Natural killer cell (primary cell): ENCODE measurements at places on chromosomes 12 and 14.
A peak's percentile ranks its signal among the peaks of the same experiment; 100 is the strongest.

DNA sequence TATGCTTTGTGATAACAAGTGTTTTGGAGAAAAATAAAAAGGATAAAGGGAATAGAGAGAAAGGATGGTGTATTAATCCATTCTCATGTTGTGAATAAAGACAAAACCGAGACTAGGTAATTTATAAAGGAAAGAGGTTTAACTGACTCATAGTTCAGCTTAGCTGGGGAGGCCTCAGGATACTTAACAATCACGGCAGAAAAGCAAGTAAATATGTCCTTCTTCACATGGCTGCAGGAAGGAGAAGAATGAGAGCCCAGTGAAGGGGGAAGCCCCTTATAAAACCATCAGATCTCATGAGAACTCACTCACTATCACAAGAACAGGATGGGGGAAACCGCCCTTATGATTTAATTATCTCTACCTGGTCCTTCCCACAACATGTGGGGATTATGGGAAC lies 18.1 kb upstream of the C12orf42 start:
- H3K36me3 ChIP-seq, result no peaks in the 10 kb centered on the region
- no peaks in the 10 kb centered on the region for H3K4me1 ChIP-seq
- no peak overlapping the region for H3K4me3 ChIP-seq
- DNase-seq, result no peak

DNA sequence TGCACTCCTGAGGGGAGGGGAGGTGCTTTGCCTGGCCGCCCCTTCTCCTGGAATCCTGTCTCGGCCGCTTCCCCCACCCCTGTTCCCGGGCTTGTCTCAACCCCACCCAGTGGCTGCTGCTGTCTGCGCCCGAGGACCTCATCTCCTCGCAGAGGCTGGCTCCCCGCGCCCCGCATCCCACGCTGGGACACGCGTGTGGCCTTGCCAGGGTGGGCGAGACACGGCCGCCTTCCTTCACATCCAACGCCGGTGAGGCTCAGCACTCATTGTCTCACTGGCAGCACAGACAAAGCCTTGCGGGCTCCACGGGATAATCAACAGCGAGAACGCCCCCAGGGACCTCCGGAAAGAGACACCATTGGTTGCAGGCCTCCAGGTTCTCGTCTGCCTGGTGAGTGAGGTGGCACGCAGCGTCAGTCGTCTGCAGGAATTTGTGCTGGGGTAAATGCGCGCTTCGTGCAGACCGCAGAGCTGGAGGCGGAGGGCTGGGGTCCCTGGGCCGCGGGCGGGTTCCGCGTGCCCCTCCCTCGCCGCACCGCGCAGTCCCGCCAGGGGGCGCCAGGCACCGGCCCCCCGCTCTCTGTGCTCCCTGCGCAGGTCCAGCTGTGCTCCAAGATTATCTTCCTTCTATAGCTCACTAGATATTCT lies 26.8 kb downstream of the CCDC177 start:
- H3K4me3 ChIP-seq, result no peak overlapping the region
- H3K36me3 ChIP-seq, result no peaks in the 10 kb centered on the region
- DNase-seq, result no peak
- peaks cover 3% of the 10 kb centered on the region for H3K4me1 ChIP-seq
- peaks cover 2% of the 10 kb centered on the region for H3K27me3 ChIP-seq
- H3K27ac ChIP-seq, result no peak overlapping the region

DNA sequence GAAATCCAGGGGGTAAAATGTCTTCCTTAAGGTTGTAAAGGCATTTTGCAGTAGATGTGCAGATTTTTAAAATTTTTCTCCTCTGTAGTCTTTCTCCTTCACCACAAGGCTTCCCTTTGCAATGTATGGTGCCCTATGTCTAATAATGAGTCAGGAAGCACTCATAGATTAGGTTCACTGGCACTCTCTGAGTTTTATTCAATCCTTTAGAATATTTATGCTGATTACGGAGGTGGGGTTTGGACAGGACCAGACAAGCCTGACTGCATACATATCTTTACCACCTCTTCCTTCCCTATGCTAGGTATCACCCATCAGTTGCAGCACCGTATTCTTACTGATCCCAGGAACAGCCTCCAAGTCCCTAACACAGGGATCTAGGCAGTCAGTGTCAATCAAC lies 99.5 kb downstream of the NEDD1 start:
- DNase-seq, result no peak
- no peak overlapping the region for H3K4me3 ChIP-seq
- no peak overlapping the region for H3K27ac ChIP-seq
- H3K4me1 ChIP-seq, result no peaks in the 10 kb centered on the region

- DNase-seq, result peak; percentile 83
- H3K4me1 ChIP-seq, result peaks cover 24% of the 10 kb centered on the region
- peak within 1 kb of the TSS; percentile 51 for H3K4me3 ChIP-seq
- H3K36me3 ChIP-seq, result no peaks in the 10 kb centered on the region
- peaks cover 8% of the 10 kb centered on the region for H3K27me3 ChIP-seq
These were observed at the start of gene ST8SIA1 for GRCh38 chr12:22334410-22335100. Gene ST8SIA1 (minus strand): TSS chr12:22334707. CDS start chr12:22334232, 475 bp downstream.

DNA sequence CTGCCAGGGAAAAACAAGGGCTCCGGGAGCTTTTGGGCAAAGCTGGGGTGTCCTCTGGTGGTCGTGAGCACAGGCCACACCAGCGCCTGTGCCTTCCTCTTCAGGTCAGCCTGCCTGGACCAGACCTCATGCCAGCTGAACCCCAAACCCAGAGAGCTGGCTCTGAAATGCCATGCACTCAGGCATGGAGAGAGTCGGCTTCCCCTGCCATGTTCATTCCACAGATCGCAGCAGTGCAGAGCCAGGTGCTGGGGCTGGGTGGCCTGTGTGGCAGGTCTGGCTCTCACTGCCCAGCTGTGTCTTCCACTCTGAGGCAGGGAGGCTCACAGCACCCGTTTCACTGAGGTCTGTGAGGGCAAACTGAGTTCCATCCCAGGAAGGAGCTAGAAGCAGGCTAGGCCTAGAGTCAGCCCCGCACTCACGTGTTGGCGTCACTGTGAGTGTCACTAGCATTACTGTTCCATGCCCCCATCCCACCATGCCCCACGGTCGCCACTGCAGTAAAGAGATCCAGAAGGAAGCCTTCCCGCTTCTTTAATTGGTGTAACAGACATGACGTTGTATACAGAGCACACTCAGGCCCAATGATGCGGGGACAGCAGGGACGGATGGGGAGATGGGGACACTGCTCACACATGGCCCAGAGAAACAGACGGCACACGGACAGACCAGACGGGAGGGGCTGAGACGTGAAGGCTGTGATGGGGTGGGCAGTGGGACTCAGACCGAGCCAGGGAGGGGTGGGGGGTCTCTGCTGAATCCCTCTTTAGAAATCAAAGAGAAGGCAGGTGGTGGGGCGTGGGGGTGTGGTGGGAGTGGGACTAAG lies 2.7 kb downstream of the ARL6IP4 start:
- peaks cover 57% of the 10 kb centered on the region for H3K4me1 ChIP-seq
- no peak overlapping the region for H3K4me3 ChIP-seq
- no peaks in the 10 kb centered on the region for H3K27me3 ChIP-seq
- no peak for DNase-seq
- H3K36me3 ChIP-seq, result peaks cover 26% of the 10 kb centered on the region

GRCh38 chr12:80321653-80322052 lies 122.4 kb upstream of the PTPRQ start:
- DNase-seq, result no peak
- no peak overlapping the region for H3K27ac ChIP-seq
- H3K27me3 ChIP-seq, result peaks cover 2% of the 10 kb centered on the region
- H3K4me3 ChIP-seq, result no peak overlapping the region

- H3K27ac ChIP-seq, result peak overlapping the region; percentile 41
- H3K4me1 ChIP-seq, result peaks cover 47% of the 10 kb centered on the region
- H3K36me3 ChIP-seq, result no peaks in the 10 kb centered on the region
- H3K4me3 ChIP-seq, result no peak overlapping the region
- no peak for DNase-seq
These were observed 27.0 kb upstream of the FOXN3 start for GRCh38 chr14:89444044-89444443.

- no peaks in the 10 kb centered on the region for H3K27me3 ChIP-seq
- H3K4me3 ChIP-seq, result no peak overlapping the region
- H3K36me3 ChIP-seq, result no peaks in the 10 kb centered on the region
- no peak for DNase-seq
These were observed 103.2 kb upstream of the BCL2L14 start for GRCh38 chr12:11967376-11968047.

DNA sequence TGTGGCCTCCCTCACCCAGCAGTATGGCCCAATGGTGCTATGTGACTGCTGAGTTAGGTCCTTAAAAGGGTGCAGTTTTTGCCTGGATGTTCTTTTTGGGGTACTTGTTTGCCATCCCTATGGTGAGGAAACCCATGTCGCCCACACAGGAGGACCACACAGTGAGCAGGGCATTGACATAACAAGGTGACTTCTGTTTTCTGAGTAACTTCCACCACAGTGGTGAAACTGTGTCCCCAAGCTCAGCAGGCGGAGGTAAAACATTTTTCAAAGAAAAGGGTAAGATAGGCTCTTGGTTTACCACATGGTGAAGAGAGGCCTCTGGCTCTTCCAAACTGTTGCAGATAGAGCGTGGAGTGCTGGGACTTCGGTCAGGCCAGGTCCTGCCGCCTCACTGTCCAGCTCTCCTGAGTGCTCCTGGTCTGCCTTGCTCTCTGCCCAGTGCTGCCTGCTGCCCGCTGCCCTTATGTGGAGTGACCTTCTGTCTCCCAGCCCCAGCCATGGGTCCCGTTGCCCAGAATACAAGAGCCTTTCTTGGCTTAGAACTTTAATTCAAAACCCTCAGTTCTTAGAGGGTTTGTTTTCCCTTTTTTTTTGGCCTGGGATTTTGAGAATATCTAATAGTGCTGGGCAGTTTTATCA lies 54.0 kb downstream of the TRAF3 start:
- DNase-seq, result no peak
- no peak overlapping the region for H3K27ac ChIP-seq
- no peak overlapping the region for H3K4me3 ChIP-seq
- no peaks in the 10 kb centered on the region for H3K4me1 ChIP-seq
- H3K27me3 ChIP-seq, result no peaks in the 10 kb centered on the region

GRCh38 chr14:64806202-64806861 lies 73.4 kb downstream of the SPTB start:
- DNase-seq, result no peak
- H3K4me3 ChIP-seq, result no peak overlapping the region
- H3K27ac ChIP-seq, result no peak overlapping the region
- no peaks in the 10 kb centered on the region for H3K36me3 ChIP-seq
- H3K4me1 ChIP-seq, result no peaks in the 10 kb centered on the region

GRCh38 chr12:89348894-89349699 lies 3.2 kb downstream of the DUSP6 start:
- no peaks in the 10 kb centered on the region for H3K27me3 ChIP-seq
- H3K27ac ChIP-seq, result peak overlapping the region; percentile 22
- peak overlapping the region; percentile 2 for H3K4me3 ChIP-seq

DNA sequence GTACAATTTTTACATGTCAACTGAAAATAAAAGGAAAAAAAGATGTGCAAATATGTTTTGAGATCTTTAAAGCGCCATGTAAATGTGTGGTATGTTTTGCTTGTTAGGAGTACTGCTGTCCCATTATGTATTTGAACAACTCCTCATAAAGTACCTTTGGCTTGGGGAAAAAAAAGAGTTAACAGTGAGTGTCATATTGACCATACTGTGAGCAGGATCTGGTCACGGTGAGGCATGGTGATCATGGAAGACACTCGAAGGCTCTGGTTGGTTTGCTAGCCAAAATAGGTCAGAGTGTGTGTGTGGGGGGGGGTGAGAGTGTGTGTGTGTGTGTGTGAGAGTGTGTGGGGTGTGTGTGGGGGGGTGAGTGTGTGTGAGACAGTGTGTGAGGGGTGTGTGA lies 10.1 kb upstream of the FBXL14 start:
- no peaks in the 10 kb centered on the region for H3K27me3 ChIP-seq
- H3K4me3 ChIP-seq, result no peak overlapping the region
- H3K27ac ChIP-seq, result no peak overlapping the region
- H3K36me3 ChIP-seq, result no peaks in the 10 kb centered on the region
- peaks cover 31% of the 10 kb centered on the region for H3K4me1 ChIP-seq
- DNase-seq, result no peak

DNA sequence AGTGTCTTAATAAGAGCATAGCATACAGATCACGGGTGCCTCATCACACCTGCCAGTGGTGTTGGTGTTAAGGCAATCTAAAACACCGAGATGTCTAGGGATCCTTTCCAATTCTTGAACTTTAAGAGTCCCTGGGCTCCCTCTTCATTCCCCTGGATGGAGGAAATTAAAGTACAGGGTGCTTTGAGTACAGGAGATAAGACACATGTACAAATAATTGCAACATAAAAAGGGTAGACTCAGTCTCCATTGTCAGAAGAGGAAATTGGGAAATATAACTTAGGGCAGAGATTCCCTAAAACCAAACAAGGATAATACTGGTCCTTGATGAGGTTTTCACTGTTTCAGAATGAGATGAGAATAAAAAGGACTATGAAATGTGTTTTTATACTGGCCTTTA lies 34.9 kb downstream of the SCFD1 start:
- H3K4me1 ChIP-seq, result no peaks in the 10 kb centered on the region
- H3K36me3 ChIP-seq, result peaks cover 53% of the 10 kb centered on the region
- H3K27ac ChIP-seq, result no peak overlapping the region

DNA sequence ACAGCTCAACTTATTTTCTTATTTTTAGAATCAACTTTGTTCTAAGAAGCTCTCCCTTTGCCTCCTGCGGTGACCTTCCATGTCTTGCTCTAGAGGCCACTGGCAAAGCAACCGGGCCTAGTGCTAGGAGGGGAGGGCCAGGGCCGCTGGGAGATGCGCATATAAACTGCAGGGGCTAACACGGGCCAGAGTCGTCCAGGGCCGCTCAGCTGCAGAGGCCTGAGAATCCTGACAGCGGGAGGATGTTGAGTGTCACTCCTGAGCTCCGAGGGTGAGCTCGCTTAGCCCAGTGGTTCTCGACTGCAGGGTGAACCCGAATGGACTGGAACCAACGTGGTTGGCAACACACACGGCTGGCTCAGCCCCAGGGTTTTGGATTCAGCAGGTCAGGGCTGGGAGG lies 6.5 kb upstream of the PIWIL1 start:
- DNase-seq, result no peak
- H3K27ac ChIP-seq, result no peak overlapping the region
- no peak overlapping the region for H3K4me3 ChIP-seq
- H3K4me1 ChIP-seq, result no peaks in the 10 kb centered on the region
